ENCODE measurements at places on chromosomes 3 and 15.
A peak's percentile ranks its signal among the peaks of the same experiment; 100 is the strongest.

DNA sequence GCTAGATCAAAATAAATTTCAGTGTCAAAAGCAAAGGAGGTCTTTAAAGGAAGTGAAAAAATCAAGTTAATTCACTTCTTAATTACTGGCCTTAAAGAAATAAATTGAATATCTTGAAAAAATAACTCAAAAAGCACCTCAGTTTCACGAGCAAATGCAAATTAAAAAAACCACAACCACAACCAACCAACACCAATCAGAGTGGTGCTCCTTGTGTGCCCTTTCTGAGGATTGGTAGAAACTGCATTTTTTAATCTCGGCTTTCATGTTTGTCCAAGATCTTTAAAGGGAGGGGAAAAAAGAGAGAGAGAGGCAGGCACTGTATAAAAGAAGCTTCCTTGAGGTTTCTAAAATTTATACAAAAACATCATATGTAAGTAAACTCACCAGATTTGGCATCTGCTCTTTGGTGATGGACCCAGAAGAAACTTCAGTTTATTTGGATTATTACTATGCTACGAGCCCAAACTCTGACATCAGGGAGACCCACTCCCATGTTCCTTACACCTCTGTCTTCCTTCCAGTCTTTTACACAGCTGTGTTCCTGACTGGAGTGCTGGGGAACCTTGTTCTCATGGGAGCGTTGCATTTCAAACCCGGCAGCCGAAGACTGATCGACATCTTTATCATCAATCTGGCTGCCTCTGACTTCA, at the start of gene GPR15:
Gene GPR15, plus strand, starts transcription at position 357 of the 653 bp plus-strand sequence. Its CDS starts 56 bp downstream, at position 413.
- DNase-seq, result no peak

DNA sequence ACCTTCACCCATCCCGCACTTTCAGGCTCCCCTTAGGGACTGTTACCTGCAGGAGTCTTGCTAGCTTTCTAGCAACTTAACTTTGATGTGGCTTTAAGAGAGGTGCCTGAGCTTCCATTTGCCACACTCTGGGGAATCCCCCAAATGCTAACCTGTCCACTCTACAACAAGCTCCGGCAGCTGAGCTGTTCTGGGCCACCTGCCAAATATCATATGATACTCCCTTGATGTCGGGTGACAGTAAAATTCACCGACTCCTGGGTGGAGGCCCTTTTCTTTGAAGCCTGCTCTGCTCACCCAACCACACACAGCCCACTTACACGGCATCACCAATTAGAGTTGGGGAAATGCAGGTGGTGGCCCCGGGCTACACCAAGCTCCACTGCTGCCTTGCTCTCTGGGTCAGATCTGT, 38.0 kb upstream of the XCR1 start:
- peak; percentile 94 for DNase-seq

DNA sequence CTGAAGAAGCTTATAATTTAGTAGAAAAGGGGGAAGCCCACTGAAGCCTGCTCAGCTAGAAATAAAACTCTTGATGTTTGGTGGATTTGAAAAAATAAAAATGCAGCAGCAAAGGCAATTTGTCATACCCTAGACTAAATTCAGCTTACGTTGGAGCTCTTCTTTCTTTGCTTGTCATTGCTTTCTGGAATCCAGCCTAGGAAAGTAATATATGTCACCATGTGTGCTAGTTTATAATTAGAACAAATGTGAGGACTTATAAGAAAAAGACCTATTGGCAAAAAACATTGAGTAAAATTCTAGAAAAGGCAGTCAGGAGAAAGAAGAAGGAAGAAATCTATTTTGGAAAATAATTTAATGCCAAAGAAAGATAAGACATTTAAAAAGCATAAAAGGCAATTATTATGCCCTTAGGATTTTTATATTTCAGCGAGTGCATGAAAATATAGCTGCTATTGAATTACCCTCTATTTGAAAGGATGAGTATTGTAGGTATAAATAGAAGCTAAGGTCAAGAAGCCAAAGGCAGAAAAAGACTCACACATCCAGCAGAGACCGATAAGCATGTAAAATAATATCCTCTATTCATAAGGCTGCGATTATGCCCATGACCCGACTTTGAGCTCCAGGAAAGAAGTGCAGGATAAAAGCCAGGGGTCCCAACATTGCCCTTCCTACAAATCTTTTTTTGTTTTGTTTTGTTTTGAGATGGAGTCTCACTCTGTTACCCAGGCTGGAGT, 10.6 kb upstream of the BTBD1 start:
- DNase-seq, result no peak

- no peak for DNase-seq
Measured at GRCh38 chr15:70257573-70258248, 160.0 kb upstream of the TLE3 start.

DNA sequence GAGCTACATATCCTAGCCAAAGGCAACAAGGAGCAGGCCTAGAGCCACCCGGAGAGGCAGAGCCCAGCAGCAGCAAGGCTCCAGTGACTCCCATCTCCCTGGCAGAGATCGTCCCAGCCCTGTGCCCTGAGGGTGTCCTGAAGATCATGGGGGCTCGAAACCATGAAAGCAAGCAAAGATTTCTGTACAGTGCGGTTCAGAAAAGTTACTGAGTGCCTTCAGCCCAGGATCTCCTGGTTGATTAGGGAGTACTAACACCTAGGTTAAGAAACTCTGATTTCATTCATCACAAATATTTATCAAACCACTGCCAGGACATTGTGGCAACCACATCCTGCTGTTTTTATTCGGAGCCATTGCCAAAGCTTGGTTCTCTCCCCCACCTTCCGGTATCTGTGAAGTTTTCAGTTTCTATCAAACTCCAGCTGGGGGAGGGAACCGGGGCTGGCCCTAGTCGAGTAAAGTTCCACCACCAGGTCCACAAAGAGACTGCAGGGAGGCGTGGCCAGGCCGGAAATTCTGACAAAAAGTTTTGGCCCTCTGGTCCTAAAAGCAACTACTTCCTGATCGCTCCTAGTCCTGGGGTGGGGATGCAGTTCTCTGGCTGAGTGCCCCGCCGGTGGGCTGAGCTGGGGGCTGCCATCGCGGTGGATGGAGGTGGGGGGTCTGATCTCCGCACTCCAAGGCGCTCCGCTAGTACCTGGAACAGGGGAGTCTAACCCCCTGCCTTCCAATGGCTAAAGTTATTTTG, 1.2 kb downstream of the RAB43 start:
- DNase-seq, result peak; percentile 90

DNA sequence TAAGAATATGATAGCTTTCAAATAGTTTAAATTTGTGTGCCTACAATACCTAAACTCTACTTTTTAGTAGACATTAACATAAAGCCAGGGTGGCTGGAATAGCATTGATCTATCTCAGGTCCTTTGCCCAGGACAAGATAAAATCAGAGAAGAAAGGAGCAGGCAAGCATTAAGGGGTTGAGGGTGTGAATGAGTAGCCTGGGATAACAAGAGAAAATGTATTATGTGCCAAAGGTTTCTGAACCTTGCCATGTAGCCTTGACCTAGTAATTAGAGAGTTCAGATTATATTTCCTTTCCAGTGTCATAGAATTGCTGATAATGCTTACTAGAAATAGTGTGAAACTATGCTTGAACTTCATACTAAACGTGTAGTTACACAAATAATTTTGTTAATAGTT, 22.9 kb downstream of the ATP11B start:
- DNase-seq, result no peak

GRCh38 chr3:30368978-30369377, 237.4 kb upstream of the TGFBR2 start:
- no peak for DNase-seq

DNA sequence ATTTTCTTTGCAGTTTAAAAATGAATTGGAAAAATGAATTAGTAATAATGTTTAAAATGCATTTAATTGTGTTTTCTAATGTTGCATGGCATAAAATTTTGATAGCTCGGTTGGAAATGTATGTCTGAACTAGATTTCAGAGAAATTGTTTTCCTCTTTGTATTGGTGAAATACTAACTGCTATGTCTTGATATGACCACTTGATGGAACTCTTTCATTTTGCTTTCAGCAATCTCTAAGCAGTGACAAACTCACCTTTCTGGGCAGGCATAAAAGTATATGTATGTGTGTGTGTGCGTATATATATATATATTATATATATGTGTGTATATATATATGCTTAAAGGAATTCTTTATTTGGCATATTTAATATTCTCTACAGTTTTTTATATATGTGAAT, 239.3 kb upstream of the ZNF717 start:
- DNase-seq, result no peak

DNA sequence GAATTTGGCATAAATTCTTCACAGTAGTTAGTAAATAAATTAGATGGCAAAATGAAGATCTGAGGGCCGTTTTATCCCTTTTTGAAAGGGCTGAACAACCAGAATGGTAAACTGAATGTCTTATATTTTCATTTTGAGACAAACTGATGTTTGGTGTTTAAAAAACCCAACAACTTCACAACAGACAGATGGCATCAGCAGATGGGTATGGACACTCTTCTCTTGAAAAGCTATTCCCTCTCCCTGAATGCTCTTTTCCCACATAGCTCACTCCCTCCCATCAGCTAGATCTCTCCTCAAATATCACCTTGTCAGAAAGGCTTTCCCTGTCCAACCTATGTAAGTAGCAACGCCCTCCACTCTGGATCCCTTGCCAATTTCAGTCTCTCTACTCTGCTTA, 33.3 kb downstream of the EMC4 start:
- no peak for DNase-seq

GRCh38 chr3:137770835-137771399, 6.8 kb downstream of the SOX14 start:
- DNase-seq, result no peak

DNA sequence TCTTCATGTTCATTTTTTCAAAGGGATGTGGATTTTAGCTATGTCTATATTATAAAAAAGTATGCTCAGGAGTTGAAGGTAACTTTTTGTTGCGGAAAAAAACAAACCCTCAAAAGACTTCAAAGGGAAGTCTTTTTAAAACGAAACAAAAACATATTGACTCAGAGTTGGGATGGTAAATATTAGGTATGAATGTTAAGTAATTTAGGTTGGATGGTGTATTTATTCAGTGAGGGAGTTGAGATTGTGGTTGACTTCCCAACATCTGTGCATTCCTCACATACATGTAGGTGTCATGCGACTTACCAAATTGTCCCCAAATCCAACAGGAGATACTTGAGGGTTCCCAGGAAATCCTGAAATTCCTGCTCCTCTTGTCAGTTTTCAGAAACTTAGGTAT, 32.7 kb upstream of the PLSCR5 start:
- no peak for DNase-seq

- DNase-seq, result no peak
Measured at GRCh38 chr3:24154013-24154695, 209.1 kb downstream of the NR1D2 start.

DNA sequence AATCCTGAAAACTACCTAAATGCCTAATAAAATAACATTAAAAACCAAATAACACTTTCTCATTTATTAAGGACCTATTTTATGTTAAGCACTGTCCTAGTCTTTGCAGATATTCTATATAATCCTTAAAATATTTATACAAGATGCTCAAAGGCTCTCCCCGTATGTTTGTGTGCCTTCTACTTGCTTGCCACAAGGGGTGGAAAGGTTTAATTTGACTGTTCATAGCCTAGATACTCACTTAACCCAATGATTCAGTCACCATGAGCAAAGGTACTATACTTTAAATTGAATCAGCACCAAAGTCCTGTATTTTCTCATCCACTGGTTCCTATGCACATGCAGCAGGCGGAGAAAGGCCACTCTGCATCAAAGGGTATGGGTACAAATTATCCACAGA, 32.0 kb downstream of the LSAMP start:
- no peak for DNase-seq

GRCh38 chr3:177680472-177680821, 483.2 kb upstream of the TBL1XR1 start:
- no peak for DNase-seq

DNA sequence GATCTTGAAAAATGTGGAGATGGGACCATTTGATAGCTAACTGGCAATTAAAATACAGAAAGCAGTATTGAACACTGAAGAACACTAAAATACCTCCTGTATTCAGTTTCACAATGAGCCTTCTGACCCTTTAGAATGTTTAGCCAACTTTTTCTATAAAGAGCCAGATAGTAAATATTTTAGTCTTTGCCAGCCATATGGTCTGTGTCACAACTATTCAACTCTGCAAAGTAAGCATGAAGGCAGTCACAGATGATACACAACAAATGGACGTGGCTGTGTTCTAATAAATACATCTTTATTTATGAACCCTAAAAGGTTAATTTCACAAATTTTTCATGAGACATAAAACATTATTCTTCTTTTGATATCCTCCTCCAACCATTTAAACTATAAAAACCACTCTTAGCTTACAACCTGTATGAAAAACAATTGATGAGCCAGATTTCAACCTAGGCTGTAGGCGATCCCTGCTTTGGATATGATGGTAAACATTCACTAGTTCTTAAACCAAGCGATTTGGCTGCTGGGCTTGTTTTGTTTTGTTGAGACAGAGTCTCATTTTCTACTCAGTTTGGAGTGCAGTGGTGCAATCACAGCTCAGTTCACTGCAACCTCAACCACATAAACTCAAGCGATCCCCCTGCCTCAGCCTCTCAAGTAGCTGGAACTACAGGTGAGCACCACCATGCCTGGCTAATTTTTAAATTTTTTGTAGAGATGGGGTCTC, 13.6 kb upstream of the CSPG5 start:
- no peak for DNase-seq

GRCh38 chr3:22615790-22616189, 587.3 kb upstream of the UBE2E2 start:
- no peak for DNase-seq

DNA sequence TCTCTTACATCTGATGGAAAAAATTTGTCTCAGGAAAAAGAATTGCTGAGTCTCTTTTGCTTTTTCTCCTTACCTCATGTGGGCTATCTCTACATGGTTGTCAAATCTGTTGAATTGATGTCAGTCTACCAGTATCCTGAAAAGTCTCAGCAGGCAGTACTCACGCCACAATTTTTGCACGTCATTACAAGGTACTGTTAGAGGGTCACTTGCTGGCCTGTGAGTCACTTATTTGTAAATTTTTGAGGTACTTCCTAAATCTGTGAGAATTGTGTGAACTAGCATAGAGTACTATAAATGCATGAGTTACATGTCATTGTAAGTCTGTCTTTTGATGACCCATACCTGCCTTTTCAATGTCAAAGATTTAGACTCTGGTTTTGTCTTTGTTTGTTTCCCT, 15.9 kb downstream of the HPS3 start:
- no peak for DNase-seq

GRCh38 chr3:107432013-107432515, 54.8 kb downstream of the CCDC54 start:
- DNase-seq, result no peak

GRCh38 chr3:8539419-8539818, 37.8 kb downstream of the LMCD1 start:
- no peak for DNase-seq

DNA sequence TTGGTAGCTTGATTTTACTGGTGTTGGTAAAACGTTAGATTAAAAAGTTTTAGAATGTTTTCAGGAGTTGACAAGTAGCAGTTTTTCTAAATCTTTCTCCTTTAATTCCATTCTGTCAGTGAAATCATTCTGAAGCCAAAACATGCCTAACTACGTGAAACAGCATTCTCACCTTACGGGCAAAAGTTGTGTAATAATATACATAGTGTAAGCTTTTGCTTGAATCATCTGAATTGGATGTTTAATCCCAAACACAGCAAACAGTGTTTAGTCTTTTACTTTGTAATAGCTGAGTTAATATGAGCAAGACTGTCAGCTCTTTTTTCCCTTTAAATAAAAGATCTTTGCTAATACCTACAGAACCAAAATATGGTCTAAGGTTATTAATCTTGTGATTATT, 100.6 kb downstream of the CYP19A1 start:
- no peak for DNase-seq

GRCh38 chr3:12992629-12993516, 80.4 kb downstream of the IQSEC1 start:
- DNase-seq, result no peak

Data from CD4-positive, alpha-beta T cell treated with Interleukin-15 for 4 hours (primary cell).